ENCODE measurements at places on chromosomes 1 and 21.

- DNase-seq, result no peak
Measured at GRCh38 chr1:35854989-35855700, 27.9 kb upstream of the AGO1 start.

GRCh38 chr21:23960769-23961168, 1646.5 kb downstream of the MRPL39 start:
- DNase-seq, result no peak

DNA sequence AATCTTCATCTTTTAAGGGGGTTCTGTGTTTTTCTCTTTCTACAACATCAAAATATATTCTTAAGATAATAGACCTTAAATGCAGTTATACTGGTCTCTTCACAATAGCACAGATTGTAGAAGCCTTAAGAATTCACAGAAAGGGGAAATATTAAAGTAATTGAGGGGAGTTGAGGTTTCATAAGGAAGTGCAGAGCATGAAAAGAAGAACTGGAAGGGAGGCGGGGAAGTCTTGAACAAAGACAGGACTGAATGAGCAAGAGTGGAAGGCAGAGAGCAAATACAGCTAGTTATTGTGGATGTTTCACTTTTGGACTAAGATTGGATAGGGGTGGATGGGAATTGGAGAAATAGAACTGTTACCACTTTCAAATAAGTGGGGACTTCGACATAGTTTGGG, 67.7 kb downstream of the PTGER3 start:
- no peak for DNase-seq

GRCh38 chr1:10113501-10113900, 80.7 kb downstream of the UBE4B start:
- DNase-seq, result no peak

GRCh38 chr1:204285436-204286305, 71.9 kb upstream of the GOLT1A start:
- no peak for DNase-seq

- DNase-seq, result peak; percentile 43
Measured at GRCh38 chr1:52365071-52365745, 797 bp downstream of the CC2D1B start.

DNA sequence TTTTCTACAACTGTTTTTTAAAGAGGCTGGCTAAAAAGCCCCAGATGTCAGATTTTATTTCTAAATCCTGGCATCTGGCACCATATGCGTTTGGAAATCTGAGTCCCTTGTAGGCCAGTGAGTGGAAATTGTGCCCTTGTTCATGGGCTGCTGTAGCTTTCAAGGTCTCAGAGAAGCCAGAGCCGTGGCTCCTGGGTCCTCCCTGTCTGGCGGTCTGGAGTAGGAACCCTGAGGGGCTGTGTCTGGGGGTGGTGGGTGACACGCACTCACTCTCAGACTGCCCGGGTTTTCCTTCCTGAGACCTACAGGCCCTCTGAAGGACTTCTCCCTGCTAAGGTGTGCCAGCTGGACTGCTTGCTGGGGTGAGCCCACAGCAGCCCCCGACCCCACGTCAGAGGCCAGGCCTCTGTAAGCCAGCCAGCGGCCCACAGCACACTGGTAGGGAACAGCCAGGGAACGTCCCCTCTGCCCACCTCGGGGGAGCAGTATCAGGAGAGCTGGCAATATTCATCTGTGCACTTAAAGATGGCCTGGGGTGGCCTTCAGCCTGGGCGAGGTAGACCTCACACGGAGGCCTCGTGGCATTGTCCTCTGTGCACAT, 151.5 kb downstream of the PEX14 start:
- no peak for DNase-seq

- peak; percentile 93 for DNase-seq
Measured at GRCh38 chr1:15847100-15847892, at the start of gene SPEN. Gene SPEN (plus strand): TSS chr1:15847707. CDS start chr1:15848068, 361 bp downstream.

GRCh38 chr21:42640486-42640885, 12.9 kb upstream of the PDE9A start:
- DNase-seq, result no peak

DNA sequence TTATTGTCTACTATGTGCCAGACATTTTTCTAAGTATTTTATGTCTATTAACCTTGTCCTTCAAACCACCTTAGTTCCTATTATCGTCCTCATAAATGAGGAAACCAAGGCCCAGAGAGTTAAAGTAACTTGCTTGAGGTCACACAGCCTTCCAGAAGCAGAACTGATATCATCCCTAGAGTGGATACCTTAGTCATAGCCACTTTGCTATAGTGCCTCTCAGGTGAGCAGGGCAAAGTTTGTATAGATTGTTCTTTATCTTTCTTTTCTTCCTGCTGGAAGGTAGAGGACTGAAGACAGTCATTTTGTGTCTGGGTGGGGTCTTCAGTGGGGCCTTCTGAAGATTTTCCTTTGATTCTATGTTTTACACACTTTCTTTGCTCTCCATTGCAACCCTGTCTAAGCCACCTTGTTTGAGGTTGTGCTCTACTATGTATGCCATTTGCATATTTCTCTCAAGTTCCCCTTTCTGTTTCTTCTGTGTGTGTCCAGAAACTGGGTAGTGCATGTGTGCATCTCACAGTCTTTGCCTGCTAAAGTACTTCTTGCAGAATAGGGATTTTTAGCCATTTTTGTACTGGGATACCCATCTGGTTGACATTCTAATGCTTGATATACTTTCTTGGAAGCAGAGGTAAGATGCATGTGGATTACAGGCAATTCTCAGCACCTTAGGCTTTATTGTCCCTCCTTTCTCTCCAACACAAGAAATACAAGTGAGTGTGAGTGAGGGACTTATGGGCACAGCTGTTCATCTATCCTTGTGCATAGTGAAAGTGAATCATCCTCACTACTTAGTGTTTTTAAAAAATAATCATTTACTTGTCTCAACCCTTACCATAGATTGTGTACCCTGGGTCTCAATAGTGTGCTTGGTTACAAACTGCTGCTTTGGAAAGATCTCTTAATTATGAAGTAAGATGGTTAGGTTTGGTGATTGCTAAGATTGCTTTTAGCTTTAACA, 207.6 kb upstream of the HMCN1 start:
- no peak for DNase-seq

Measured in liver (tissue), 10 donors.